ENCODE measurements at places on chromosomes 5 and 9. TPM values are rescaled to one million over a fixed set of nuclear protein-coding genes. Genes with fewer than 3 reads are reported as not detected.

Gene F12
- 3.1 TPM for total RNA-seq

Gene PCDHGB6
- 2.3 TPM for total RNA-seq

Gene PRDM9
- not detected for total RNA-seq

Gene CATSPER3
- total RNA-seq = not detected

Gene FLT4
- total RNA-seq = 0.55 TPM

DNA sequence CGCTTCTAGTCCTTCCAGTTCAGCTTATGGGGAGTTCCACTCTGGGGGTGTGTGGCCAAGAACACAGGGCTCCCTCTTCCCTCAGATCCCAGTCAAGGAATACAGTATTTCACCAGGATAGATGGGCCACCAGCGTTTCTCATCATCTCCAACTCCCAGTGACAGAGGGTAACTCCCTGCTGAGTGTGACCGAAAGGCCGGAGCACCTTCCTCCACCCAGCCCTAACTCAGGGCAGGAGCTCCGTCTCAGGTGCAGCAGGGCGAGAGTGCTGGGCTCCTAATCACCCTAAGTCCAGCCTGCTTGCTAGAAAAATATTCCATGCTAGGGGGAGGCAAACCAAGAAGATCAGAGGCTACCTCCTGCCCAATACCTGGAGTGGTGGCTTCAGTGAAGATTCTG, 102.6 kb downstream of the ADAMTS2 start:
- no peak for DNase-seq

GRCh38 chr5:32791536-32792243, 80.6 kb downstream of the NPR3 start:
- DNase-seq = no peak

- no peak for DNase-seq
Observed at GRCh38 chr9:5999443-6000101, 15.9 kb downstream of the RANBP6 start.

DNA sequence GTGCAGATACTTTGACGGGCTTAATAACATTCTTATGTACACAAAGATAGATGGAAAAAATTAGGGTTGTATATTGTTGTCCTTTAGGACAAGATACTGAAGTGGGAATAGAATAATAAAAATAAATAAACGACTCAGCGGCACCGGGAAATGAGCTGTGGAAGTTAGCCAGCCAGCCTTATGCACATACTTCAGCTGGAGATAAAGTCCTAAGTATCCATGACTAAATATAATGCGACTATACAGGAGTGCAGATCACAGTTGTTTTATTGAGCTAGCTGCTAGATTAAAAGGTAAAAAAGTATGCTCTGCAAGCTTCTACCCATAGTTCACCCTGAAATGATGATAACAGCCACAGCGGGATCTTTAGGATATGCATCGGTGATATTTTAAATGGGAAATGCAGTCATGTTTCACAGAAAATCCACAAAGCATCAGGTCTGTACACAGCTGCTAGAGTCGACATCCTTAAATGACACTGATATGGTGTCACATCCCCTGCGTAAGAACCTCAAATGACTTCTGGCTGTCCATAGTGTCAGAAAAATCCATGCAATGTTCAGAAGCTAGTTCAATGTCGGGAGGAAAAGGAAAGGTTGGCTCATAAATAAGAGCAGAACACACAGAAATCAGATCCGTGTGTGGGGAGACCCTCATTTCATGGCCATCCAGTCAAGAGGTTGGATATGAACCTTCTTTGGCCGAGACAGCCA, 392.8 kb upstream of the DAP start:
- no peak for DNase-seq

Data from renal cortical epithelial cell (primary cell).